COR-L47 (cell line): ENCODE measurements at places on chromosomes 3 and 15.

DNA sequence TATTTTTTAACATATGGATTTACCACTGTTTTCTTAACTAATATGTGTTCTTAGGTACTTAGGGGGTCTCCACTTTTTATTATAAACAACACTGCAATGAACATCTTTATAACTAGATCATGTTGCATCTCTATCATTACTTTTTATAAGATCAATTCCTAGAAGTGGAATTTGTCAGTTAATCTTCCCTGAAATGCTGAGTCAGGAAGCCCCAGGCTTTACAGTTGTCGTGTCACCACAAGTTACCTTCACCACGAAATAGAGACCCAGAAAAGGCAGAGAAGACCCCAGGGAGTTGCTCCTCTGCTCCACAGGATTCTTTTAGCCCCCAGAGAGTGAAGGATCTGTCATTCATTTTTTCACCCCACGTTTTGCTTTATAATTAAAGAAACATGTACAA, 34.5 kb upstream of the ERC2 start:
- DNase-seq = no peak

DNA sequence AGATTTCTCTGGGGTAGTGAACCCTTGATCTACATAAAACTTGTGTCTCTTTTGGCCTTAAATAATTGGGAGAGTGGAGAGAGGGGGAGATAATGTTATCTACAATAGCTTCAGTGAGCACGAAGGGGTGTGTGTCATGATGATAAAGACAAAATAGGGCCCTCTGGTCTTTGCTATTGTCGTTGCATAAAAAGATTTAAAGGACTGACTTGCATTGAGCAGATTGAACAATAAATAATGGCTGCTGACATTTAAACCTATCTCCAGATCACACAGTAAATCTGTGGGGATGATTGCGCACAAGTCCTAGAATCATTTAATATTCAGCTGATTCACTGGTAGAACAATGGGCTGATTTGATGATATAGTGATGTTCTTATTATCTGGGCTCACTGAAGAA, 71.3 kb upstream of the GAP43 start:
- DNase-seq = no peak

DNA sequence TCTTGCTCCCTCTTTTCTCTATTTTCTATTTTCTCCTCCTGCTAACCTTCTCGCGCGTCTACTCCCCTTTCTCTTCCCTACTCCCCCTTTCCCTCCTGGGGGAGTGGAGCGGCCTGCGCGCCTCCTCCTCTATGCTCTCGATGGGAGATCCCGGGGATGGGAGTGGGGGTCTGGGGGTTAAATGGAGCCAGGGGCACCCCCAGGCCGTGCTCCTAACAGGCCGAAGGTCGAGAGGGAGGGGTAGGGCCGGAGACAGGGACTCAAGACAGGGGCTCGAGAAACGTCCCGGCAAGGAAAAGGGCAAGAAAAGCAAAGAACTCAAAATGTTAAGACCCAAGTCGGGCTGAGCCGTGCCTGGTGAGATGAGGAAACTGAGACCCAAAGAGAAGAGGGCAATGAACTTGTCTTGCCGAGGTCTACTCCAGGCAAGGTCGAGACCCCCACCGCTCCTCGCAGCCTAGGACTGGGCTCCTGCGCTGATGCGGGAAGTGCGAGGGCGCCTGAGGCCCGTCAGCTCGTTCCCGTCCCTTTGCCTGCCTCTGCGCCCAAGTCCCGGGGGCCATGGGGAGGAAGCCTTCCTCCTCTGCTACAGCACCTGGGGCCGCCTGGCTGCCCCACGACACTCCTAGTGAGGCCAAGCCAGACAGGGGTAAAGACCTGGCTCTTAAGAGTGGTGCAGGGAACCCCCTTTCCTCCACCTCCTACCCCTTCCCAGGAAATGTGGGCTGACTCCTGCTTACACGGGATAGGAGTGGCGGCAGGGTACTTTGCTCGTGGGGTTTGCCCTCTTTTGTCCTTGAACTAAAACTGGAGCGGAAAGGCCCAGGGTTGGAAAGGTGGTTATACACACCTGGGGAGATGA, 770 bp upstream of the MEGF11 start:
- DNase-seq = no peak

DNA sequence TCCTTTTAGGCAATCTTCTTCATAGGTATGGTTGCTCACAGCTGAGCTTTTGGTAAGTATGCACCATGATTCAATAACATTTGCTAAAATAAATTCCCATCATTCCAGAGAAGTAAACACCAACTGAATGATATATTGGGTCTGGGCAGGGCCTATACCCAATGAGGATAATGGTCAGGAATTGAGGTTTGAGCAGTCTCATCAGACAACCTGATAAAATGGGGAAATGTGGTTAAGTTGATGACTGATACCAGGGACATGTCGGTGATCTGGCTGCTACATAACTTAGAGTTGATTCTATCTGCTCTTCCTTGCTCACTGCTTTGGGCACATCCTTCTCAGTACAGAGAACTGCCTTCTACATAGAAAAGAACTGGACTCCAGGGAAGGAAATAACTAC, 92.9 kb downstream of the GPR156 start:
- DNase-seq = no peak

- no peak for DNase-seq
Observed at GRCh38 chr3:186169379-186169778, 60.5 kb upstream of the ETV5 start.
